ENCODE measurements at places on chromosomes 1 and 21. TPM values are rescaled to one million over a fixed set of nuclear protein-coding genes. Genes with fewer than 3 reads are reported as not detected.

- no peak for DNase-seq
Measured at GRCh38 chr1:1255611-1256010, 9.1 kb upstream of the C1QTNF12 start.

- DNase-seq: no peak
Measured at GRCh38 chr1:28921286-28921869, 7.0 kb downstream of the EPB41 start.

- no peak for DNase-seq
Measured at GRCh38 chr1:196535727-196536126, 72.5 kb downstream of the KCNT2 start.

DNA sequence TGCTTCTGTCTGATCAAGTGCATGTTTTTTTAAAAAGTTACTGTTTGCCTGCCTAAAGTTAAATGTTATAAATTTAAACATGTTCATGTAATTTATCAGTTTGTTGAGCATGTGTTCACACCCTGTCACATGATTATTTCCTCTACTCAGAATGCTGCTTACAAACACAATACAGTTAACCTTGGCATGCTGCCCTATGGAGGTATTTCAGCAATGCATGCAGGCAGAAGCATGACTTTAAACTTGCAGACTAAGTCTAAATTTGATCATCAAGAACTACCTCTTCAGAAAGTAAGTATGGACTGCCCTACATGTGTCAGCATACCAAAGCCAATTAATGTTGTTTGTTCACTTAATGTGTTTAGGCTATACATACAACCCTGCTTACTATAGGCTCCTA lies 161.6 kb downstream of the LRRC40 start:
- DNase-seq: peak; percentile 84

- peak; percentile 90 for DNase-seq
Measured at GRCh38 chr21:34881839-34882371, 167.2 kb downstream of the RUNX1 start.

DNA sequence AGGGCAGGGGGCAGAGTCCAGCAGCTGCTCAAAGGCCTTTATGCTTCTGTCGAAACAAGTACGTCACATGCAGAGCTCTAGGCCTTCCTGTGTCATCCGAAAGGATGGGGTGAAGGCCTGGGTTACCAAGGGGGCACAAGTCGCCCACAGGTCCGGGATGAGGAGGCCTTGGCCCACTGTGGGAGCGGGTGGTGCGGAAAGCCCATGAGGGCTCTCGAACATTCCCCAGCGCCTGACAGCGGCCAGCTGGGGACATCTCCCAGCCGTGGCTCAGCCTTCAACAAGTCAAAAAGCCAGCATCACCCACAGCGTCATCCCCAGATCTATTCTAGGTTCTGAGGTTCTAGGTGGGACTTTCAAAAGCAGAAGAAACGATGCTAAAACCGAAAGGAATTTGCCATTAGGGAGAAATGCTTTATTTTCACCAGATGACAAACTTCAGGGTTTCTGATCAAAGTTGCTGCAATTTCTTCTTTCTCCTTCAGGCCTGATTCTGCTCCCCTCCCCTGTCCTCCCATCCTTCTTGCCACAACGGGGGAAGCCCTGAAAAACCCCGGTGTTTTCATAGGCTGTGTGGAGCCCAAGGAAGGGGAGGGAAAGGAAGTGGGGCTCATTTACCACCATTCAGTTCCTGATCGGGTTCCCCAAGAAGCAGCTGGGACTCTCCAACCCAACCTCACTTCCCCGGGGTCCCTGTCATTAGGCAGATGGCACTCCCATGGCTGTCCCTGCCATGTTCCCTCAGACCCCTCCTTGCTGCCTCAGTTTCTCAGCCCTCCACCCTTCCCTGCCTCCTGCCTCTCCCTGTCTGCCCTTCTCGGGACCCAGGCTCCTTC lies 17.6 kb downstream of the GPR137B start:
- DNase-seq: peak; percentile 81

GRCh38 chr1:164685266-164686035 lies 126.5 kb downstream of the PBX1 start:
- no peak for DNase-seq

- no peak for DNase-seq
Measured at GRCh38 chr1:200970771-200971427, 52.6 kb downstream of the KIF21B start.

- DNase-seq: no peak
Measured at GRCh38 chr1:1914101-1914970, 724 bp upstream of the CALML6 start.

DNA sequence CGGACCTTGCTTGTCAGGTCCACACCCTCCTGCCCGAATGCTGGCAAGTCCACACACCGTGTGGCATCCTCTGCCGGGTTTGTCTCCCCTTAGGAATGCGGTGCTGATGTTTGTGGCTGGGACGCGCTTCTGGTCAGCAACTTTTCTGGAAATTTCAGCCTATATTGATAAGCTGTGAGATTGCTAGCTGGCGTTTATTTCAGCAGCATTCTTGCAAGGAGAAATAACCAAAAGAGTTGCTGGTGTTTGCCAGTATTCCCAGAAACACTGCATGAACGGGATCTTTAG lies 601 bp downstream of the CEPT1 start:
- DNase-seq: peak; percentile 41

- no peak for DNase-seq
Measured at GRCh38 chr1:167503626-167504466, 14.5 kb downstream of the CD247 start.

GRCh38 chr1:107840725-107841124 lies 124.3 kb downstream of the VAV3 start:
- no peak for DNase-seq

DNA sequence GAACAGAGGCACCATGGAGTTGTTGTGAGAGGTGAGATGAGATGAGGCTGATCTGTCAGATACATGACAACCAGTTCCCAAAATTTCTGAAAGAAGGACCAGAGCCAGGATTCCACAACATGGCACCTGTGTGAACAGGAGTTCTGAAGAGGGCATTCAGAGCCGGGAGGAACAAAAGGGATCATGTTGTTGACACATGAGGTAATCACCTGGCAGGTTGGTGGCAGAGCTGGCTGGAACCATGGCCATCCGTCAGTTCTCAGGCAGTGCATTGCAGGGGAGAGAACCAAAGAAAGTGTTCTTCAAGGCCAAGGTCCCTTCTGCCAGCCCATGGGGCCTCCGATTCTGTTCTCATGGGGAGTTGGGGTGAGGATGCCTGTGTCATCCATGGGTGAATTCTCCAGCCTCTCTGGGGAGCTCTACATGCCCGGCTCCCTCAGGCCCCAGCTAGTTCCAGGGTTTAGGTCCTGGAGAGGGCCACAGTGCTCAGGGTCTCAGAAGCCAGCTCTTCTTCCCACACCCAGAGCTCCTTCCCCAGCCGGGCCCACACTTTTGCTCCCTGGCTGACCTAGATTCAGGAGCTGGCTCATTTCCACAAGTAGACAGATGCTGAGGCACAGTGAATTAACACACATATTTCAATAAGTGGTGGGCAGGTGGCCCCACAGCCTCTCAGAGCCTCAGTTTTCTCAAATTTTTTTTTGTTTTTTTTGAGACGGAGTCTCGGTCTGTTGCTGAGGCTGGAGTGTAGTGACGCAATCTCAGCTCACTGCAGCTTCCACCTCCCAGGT lies 49.1 kb upstream of the CTPS1 start:
- no peak for DNase-seq

DNA sequence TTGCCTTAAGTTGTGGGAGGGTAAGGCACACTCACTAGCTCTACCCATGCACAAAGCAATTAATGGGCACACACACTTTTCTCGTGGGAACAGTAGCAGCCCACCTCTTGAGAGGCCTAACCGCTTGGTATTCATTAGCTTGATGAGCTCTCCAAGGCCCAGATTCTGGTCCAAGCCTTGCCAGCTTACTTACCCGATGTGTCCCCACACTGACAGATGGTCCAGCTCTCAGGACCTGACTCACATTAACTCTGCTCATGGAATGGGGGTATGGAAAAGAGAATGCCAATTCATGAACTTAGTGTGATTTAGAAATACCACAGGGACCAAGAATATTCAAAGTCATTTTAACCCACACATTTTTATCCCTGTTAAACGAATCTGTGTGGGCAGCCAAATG lies 106.8 kb upstream of the CACHD1 start:
- no peak for DNase-seq

- no peak for DNase-seq
Measured at GRCh38 chr1:53620061-53620855, 118.7 kb downstream of the GLIS1 start.

DNA sequence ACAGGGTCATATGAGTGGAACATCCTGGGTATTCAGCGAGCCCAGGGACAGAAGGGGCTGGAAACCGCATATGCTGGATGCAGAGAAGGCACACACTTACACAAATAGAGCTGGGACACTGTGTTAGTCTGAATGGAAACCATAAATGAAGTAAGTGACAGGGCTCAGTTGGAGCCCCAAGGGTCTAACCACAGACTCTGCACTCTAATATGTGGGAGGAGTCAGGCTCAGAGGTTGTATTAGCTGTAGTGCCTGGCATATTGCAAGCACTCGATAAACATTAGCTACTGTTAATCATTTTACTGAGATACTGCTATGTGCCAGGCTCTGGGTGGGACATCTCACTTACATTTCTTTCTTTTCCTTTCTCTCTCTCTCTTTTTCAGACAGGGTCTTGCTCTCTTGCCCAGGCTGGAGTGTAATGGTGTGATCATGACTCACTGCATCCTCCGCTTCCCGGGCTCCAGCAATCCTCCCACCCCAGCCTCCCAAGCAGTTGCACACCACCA lies 6.5 kb upstream of the OLIG1 start:
- DNase-seq: no peak

DNA sequence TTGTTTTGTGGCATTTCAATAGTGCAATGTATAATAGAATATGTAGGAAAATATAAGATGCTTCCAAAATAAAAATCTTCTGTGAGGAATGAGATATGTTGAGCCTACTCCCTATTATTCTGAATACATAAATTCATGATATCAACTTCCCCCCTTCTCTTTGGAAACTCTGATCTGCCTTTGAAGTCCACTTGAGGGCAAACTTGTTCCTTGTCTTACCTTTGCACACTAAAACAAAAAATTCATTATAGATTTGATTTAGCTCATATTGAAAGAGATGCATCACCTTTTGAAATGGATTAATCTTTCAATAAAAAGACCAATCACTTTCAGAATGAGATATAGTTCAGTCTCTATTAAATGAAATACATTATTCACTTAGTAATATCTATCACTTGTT lies 580.7 kb upstream of the ADGRL4 start:
- peak; percentile 15 for DNase-seq

DNA sequence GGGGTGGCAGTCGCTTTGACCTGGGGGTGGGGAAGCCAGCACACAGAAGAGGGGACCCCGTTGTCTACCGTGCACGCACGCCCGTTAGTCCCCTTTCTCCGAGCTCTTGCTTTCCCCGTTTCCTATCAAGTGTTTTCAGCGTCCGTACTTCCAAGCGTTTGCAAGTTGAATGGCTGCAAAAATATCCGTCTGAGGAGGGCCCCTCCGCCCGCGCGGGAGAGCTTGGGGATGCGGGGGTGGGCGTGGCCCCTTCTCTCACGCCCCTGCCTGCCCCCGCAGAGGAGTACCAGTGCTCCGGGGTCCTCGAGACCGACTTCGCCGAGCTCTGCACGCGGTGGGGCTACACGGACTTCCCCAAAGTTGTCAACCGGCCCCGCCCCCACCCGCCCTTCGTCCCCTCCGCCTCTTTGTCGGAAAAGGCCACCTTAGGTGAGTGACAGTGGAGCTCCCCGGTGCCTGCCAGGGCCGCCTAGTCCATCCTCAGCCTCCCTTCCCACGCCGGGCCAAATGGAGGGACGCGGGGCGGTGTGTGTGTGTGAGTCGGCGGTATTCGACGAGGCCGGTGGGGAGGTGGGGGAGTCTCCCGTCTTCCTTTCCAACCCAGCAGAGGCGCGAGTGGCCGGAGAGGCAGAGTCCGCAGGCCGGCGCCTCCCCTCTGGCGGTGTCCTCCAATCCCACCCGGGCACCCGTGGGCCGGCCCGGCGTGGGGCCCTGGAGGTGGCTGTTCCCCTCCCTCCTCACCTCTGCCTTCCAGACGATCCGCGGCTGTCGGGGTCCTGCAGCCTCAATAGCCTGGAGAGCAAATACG lies 3.4 kb downstream of the LRRC71 start:
- no peak for DNase-seq

- no peak for DNase-seq
Measured at GRCh38 chr1:179968994-179969919, 14.6 kb downstream of the CEP350 start.

DNA sequence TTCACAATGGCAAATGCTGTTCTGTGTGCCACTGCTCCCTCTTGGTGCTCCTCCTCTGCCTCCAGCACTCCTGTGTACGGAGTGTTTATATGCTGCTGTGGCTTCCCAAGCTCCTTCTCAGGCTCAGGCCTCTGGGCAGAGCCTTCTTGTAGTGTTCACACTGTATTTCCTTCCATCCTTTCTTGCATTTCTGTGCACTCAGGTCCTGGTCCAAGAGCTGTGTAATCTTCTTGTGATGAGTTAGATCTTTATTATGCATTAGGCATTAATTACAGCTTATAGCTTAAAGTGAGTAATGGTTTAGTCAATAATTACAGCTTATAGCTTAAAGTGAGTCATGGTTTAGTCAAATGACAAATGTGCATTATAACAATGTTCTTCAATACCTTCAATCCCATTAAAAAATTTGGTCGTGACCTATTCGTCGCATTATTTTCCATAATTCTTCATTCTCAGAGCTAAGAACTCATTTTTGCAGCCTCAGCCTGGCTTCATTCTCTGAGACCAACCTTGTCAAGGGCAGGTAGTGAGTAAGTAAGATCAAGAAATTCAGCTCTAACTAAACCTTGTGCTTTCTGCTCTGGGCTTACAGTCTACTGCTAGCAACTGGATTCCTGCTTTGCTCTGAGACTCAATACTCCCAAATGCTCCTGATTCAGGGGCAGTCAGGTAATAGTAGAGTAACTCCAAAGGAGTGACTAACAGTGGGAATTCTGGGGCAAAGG lies 154.5 kb upstream of the SPAG17 start:
- DNase-seq: peak; percentile 15

DNA sequence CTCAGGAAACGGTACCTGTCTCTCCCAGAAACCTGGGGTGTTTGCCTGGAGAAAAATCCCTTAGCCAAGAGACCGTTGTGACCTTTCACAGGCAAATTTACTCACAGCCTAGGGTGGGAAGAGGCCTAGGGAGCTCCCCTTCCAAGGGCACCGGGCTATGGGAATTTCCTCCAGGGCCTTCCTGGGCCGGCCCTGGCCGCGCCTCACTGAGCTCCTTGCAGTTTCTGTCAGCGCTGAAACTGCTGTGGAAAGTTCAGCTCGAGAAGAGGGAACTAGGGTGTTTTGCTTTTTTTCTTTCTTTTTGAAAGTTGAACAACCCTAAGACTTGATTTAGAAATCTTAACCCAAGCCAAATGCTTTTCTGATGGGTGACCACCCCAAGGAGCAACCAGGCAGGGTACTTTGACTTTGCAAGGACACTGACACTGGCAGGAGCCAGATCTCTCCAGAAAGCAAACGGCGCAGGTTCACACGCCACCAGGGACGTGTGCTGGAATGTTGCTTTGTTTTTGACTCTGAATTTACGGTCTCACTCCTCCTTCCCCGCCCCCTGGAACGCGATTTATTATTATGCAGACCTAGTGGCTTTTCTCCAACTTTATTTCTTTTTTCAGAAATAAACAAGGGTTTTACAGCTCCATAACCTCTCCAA lies 229.6 kb upstream of the JUN start:
- peak; percentile 87 for DNase-seq

The C1QB gene
- not detected for total RNA-seq

The XCL1 gene
- total RNA-seq: not detected

The HTR1D gene
- not detected for total RNA-seq

The TLR5 gene
- 0.17 TPM for total RNA-seq

The ARHGEF11 gene
- total RNA-seq: 31.4 TPM

The TDRD10 gene
- total RNA-seq: 0.10 TPM

The DNM3 gene
- total RNA-seq: 1.2 TPM

The RPF1 gene
- total RNA-seq: 55.0 TPM

The CD1C gene
- not detected for total RNA-seq

The RHEX gene
- 11.6 TPM for total RNA-seq

The SYTL1 gene
- total RNA-seq: 9.0 TPM

The ZSCAN20 gene
- 7.6 TPM for total RNA-seq

The NBL1 gene
- total RNA-seq: 168 TPM
